ENCODE measurements at places on chromosomes 6 and 20. TPM values are rescaled to one million over a fixed set of nuclear protein-coding genes. Genes with fewer than 3 reads are reported as not detected.

Gene PCK1
- total RNA-seq, result not detected

Gene NCR2
- total RNA-seq, result not detected

Gene APOM
- total RNA-seq, result 0.85 TPM

Gene MLN
- total RNA-seq, result not detected

Gene ARMC2
- total RNA-seq, result 9.2 TPM

Gene LY6G6F
- total RNA-seq, result not detected

Gene ME1
- total RNA-seq, result 83.6 TPM

Gene HDGFL1
- total RNA-seq, result not detected

Gene FAM83C
- total RNA-seq, result not detected

Gene CYB5R4
- 15.6 TPM for total RNA-seq

Gene TMEM74B
- 0.65 TPM for total RNA-seq

Gene COL20A1
- 0.21 TPM for total RNA-seq

Measured in chondrocyte (in vitro differentiated cells).